ENCODE measurements at places on chromosomes 11 and 22.

DNA sequence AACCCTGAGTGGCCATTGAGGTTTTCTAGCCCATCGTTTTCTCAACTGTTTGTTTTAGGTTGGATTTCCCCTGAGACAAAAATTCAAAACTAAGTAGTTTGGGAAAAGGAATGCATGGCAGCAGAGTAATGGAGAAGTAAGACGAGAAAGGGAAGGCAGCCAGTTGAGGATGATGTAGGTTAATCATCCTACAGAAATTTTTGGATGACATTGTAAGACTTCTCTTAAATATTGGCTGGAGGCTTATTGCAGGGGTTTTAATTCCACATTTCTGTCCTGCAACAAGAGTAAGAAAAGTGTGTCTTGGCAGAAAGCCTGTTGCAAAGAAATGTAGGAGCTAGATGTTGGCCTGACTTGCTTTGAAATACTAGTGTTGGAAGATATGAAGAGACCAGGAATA lies 308.8 kb downstream of the LUZP2 start:
- DNase-seq: no peak

DNA sequence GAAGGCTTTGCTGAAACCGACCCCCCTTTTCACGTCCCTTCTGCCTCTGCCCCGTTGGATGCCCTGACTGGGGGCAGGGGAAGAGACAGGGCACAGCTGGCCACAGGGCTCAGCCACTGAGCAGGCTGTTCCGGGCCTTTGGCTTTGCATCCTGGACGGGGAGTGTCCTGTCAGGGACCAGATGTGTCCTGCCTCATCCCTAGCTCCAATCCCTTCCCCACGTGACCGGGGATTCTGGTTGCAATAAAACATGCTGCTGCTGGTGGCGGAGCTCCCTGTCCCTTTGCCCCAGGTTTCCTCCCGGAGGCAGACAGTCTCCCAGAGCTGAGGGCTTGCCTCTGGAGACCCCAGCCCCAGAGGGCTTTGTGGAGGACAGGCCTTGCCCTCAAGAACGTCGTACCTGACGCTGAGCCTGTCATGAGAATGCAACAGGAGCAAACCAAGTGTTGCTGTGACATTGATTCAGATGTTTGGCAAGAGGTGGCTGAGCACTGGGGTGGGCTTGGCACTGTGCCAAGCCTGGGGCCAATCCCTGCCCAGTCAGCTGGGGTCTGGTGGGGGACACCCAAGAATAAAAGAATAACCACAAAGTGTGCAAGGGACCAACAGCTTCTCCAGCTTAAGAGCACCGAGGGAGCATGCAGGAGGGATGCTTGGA lies 7.3 kb downstream of the CDC42EP2 start:
- no peak for DNase-seq

DNA sequence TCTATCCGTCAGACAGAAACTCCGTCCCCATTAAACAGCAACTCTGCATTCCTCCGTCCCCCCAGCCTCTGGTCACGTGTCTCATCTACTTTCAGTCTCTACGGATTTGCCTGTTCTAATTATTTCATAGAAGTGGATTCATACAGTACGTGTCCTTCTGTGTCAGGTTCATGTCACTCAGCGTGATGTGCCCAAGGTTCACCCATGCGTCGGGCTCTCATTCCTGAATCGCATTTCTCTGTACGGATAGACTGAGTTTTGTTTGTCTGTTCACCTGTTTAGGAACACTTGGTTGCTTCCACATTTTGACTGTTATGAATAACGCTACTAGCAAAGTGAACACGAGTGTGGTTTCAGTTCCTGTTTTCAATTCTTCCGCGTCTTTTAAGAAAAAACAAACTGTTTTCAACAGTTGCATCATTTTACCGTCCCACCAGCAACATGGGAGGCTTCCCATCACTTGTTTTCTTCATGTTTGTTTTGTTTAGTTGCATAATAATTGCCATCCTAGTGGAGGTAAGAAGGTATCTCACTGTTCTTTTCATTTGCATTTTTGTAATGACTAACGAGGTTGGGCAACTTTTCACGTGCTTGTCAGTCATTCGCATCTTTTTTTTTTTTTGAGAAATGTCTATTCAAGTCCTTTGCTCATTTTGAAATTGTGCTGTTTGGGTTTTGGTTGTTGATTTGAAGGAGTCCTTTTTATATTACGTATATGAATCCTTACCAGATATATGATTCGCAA lies 8.9 kb upstream of the NLRP6 start:
- no peak for DNase-seq

DNA sequence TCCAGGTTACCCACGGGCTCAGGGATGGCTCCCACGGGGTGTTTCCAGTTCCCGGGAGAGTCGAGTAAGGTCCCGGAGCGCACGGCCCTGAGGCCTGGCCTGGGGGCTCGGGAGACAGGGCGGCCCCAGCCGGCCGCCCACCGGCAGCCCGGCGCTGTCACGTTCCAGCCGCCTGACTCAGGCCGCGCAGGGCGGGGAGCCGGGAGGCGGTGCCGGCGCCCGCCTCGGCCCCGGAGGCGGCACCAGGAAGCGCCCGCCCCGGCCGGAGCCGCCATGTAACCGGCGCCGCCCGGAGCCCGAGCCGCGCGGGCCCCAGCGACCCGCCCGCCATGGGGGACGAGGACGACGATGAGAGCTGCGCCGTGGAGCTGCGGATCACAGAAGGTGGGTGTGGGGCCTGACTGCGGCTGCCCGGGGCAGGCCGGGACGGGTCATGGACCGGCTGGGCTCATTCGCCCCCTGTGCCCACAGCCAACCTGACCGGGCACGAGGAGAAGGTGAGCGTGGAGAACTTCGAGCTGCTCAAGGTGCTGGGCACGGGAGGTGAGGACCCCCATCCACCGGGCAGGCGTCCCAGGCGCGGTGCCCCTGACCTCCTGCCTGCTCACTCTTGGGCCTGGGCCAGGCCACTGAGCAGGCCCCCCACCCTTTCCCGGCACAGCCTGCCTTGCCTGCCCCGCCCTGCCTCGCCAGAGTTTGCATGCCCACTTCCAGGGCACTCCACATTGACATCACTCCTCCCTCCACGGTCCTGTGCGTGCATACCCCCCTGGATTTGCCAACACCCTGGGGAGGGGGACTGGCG lies at the start of gene RPS6KA4:
Gene RPS6KA4, plus strand, starts transcription at position 256 of the 805 bp plus-strand sequence. Its CDS starts 74 bp downstream, at position 330.
- DNase-seq: peak; percentile 94

- DNase-seq: no peak
Observed at GRCh38 chr11:79110796-79111195, 330.0 kb downstream of the TENM4 start.

DNA sequence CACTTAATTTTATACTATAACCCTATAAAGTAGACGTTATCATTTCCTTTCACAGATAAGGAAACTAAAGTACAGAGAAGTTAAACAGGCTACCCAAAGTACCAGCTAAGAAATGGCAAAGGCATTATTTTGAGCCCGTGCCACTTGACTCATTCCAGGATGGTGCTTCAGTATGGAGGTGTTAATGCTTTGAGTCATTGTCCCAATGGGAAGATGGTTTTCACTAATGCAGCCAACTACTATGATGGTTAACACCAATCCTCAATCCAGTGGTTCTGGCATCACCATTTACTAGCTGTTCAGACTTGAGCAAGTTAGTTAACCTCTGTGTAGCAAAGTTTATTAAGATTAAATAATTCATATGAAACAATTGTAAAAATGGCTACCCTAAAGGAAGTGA lies 123.1 kb upstream of the SLC5A12 start:
- no peak for DNase-seq

DNA sequence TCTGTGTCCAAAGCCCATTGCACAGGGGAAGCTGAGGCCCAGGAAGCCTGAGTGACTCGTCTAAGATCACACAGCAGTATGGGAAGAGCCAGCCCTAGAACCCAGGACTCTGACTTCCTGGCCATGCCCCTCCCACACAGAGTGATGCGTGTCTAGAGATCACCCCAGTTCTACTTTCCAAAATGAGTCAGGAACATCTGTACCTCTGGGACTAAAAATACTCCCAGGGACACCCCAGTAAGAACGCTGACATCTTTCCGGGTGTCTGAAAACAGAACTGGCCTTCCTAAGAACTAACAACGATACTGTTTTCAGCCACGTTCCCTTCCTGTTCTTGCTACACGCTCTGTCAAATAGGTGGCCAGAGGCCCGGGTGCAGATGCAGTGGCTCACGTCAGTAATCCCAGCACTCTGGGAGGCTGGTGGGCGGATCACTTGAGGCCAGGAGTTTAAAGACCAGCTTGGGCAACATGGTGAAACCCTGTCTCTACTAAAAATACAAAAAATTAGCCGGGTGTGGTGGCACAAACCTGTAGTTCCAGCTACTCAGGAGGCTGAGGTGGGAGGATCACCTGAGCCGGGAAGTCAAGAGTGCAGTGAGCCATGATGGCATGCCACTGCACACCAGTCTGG lies 21.7 kb upstream of the PDGFB start:
- DNase-seq: peak; percentile 63

DNA sequence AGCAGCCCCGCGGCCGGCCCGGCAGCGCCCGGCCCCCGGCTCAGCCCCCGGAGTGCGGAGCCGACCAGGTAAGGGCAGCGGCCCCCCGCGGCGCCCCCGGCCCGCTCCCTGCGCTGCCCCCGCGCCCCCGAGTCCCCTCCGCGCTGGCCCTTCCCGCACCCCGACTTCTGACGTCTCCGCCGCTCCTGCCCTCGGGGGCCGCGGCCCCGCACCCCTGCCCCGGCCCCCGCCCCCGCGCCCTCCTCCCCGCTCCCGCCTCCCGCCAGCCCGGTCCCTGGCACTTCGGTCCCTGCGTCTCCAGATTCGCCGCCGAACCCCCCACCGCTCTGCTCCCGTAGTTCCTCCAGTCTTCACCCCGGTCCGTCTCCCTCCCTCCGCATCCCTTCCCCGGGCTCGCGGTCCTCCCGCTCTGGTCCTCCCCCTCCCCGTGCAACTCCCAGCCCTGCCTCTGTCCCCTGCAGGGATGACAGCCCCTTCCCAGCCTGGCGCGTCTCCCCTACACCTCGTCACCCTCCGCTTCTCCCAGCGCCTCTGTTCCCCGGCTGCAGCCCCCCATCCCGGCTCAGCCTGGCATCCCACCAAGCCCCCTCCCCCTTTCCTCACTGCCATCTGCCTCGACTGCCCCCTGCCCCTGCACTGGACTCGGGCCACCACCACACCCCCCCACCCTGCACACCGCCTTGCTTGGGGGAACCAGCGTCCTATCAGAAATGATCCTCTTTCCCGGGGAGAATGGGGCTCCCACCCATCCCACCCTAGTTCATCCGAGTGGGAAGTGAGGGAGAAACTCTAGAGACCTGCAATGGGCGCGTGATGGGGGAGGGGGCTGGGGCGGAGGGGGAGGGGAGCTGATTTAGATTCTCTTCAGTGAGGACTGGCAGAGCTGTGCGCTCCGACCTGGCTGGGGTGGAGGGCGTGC lies 531 bp downstream of the GRIK4 start:
- DNase-seq: no peak

- no peak for DNase-seq
Observed at GRCh38 chr22:31872209-31872608, 72.1 kb upstream of the YWHAH start.

DNA sequence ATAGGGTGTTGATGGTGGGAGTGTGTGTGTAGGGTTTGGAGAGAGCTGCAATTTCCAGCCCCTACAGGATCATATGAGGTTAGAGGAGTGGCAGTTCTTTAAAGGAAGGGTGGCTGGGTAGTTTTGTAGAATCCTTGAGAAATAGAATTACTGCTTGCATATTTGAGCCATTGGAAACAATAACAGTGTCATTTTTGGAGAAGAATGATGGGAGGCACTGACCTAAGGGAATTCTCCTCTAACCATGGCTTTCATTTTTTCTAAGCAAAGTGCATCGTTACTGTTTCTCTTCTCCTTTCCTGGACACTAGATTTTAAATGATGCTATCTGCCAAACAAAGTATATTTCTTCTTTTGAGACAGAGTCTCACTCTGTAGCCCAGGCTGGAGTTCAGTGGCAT lies 66.9 kb upstream of the RRM1 start:
- no peak for DNase-seq

DNA sequence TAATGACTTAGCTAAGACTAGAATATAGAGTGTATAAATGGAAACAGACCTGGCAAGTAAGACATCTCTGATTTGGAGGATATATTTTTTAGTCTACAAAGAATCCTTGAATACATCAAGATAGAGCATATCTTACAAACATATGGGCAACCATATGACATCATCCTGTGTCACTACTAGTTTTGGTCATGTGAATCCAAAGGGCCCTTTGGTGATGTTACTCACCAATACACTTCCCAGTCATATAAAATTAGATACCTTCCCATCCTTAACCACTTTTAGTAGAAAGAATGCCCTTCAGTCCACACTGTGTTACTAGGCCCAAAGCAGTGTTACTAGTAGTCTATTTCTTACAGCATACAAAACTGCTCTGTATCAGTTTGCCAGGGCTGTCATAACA lies 31.6 kb downstream of the GRIA4 start:
- DNase-seq: no peak

DNA sequence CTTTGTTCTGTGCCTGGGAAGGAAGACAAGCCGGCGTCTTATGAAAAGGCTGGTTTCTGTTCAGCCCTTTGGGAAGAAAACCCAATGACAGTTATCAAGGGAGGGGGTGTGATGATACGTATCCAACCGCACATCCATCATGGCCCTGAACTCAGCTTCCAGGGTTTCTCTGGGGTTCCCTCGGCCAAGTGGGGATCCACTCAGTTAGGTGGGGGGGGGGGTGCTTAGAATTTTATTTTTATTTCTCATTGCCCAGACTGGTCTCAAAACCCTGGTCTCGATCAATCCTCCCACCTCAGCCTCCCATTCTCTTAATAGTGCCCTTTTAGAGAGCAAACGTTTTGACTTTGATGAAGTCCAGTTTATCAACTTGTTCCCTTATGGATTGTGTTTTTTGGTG lies 25.7 kb downstream of the KCNQ1 start:
- no peak for DNase-seq

DNA sequence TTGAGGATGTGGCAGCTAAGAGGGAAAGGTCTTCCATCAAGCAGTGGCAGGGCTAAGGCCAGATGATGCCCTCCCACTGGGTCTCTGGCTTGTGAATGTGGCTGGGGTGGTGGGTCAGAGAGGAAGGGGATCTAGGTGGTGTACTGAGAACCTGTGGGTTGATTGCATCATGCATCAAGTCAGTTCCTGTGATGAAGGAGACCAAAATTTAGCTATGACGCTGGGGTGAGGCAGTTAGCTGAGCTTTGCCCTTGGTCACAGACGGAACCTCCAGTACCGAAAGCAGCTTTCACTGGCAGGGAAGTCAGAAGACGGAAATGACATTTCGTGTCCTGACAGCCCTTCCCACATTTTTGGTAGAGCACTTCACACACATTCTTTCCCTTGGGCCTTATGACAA lies 20.7 kb downstream of the ATG16L2 start:
- DNase-seq: no peak

- DNase-seq: no peak
Observed at GRCh38 chr22:24540470-24540869, 14.5 kb downstream of the GUCD1 start.

GRCh38 chr11:24794064-24794463 lies 297.2 kb downstream of the LUZP2 start:
- DNase-seq: no peak

GRCh38 chr22:33526434-33527107 lies 393.7 kb downstream of the LARGE1 start:
- no peak for DNase-seq
